ENCODE measurements at places on chromosomes 11 and 22.

- DNase-seq, result no peak
These were observed 4.4 kb upstream of the P2RX6 start for GRCh38 chr22:21010426-21011113.

- DNase-seq, result no peak
These were observed 21.2 kb downstream of the CLMP start for GRCh38 chr11:123173856-123174186.

DNA sequence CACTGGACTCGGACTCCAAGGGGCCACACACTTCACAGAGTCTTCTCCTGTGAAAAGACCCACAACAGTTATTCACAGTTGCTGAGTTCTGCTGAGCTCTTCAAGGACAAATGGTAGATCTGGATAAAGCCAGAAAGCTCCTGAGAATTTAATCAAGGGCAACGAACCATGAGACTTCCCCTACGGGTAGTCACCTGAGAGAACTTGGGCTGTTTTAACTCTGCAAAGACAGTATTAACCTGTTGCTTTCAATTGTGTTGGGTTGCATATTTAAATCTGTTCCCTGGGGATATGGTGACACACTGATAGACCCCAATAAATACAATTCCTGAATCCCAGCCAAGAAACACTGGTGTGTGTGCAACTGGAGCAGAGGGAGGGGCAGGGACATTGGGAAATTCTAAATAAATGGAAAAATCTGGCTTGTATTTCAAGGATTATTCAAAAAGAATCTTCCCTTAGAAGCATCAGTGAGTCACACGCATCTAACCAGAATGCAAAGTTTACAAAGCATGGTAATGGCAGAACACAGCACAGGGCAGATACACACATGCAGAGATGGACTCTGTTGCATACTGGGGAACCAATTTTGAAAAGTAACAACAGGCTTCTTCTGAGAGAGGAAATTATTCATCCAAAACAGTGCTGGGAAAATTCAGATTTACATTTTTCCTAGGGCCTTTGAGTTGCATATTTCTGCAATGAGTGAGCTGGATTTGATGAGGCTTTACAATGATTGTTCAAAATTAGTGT lies 4.0 kb downstream of the KCNJ1 start:
- DNase-seq, result no peak

GRCh38 chr11:19680829-19681368 lies 31.7 kb upstream of the NAV2 start:
- DNase-seq, result no peak

- DNase-seq, result no peak
These were observed 26.8 kb upstream of the LIPT2 start for GRCh38 chr11:74520316-74520715.

- DNase-seq, result no peak
These were observed 181.8 kb downstream of the BUD13 start for GRCh38 chr11:116590844-116591570.

DNA sequence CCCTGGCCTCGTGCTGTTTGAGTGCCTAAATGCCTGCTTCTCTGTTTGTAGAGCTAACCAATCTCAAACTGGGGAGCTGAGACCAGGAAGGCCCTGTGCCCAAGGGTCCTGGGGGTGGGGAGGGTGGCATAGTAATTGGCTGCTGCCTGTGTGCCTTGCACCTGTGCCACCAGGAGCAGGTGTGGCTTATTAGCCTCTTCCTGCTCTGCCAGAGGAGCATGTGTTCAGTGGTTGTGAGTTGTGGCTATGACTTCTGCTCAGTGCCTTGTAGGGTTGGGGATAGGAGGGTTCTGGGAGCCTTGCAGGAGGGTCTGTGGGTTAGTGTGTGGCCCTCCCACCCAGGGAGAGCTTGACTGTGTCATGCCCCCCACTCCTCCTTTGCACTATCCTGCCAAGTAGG lies 109.2 kb downstream of the ZBTB16 start:
- DNase-seq, result peak; percentile 45

- DNase-seq, result no peak
These were observed 11.0 kb downstream of the RFPL1 start for GRCh38 chr22:29449296-29449875.

Measured in NCI-H774 (cell line).